ENCODE measurements at places on chromosomes 16 and 17.

DNA sequence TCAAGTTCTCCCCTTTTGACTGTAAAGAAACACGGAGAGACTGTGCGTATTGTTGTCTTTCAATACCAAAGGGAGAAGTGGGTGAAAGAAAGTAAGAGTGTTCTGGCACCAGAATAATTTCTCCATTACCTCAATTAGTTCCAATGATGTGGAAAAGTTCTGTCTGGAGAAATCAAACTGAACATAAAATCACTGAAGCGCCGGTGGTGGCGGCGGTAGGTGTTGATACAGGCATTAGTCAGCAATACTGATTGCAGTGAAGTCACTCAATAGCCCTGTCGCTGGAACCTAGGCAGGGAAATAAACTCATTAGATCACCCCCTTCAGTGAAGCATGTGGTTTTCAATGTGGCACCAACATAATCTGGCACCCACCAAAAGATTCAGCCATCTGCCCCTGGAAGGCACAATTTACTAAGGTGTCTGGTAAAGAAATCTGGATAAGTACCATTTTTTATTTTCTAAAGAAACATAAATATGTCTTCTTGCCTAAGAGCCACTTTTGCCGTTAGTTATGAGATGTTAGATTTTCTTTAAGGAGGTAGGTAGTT is 274.2 kb upstream of the SOX9 start:
- no peak for DNase-seq

DNA sequence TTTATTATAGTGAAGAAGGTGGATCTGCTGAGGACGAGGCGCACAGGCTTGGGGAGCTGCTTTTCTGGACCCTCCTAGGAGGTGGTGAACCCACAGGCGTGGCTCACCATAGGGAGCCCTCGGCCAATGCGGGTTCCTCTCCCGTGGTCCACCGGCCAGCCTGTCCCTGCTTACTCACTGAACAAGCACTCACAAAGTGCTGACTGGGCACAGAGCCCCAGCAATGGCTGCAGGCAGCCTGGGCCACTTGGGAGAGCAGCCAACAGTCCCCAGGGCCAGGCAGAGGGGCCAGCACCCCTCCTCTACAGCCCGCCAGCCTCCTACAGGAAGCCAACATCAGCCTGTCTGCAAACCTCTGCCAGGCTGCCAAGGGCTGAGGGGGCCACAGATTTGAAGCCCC is 19.1 kb upstream of the NCBP3 start:
- no peak for DNase-seq

- no peak for DNase-seq
These were observed 72.9 kb downstream of the MRM1 start for GRCh38 chr17:36674278-36674650.

- DNase-seq: no peak
These were observed 847.7 kb upstream of the RBFOX1 start for GRCh38 chr16:6484935-6485334.

DNA sequence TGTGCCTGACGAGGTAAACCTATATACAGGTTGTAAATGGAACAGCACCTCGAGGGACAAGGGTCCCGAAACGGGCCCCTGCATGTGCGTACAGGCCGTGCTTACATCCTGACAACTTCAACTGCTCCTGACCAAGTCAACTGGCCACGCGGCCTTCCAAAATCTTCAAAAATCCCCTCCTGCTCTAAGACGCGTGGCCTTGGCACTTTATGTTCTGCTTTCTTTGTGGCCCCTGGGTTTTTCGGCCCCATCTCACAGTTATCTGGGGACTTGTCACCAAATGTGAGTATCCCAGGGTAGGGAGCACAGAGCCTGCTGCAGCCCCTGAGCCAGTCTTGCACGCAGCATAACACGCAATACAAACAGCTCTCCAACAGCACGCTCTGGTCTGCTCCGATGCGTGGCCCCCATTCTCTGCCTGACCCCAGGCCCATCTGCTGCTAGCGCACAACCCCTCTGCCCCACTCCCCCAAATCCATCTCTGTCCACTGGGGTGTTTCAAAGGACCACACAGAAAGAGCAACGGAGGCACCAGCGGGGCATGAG is 659 bp downstream of the RPH3AL start:
- DNase-seq: no peak

GRCh38 chr17:7882068-7882467 is 6.5 kb upstream of the CHD3 start:
- DNase-seq: peak; percentile 89

DNA sequence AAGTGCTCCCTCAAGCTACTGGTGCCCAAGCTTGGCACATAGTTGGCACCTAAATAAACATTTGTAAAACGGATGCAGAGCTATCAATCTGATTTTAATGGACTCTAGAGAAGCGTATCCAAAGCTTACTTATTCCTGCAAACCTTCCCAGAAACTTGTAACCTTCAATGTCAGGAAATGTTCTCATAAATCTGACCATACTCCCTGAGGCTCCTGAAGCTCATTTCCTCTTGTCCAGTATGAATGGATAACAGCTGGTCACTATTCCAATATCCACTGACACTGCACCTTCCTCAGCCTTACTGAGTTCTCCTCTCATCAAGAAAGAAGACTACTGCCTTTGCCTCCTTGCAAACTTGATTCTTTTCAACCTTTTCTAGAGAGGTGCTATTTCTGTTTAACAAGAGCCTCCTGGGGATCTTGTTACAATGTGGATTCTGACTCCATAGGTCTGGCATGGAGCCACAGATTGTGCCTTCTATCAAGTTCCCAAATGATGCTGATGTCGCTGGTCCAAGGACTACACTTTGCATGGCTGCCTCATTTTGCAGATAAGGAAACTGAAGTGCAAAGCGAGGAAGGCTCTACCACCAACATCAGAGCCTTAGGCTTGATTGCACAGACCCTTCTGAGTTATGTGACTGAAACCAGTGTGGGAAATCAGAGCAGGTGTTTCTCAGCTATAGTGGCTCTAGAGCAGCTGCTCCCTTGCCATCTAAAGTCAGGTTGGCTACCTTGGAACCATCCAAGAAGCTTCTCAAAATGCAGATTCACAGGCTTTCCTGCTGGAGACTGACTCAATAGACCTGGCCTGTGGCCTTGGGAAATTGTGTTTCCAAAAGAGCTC is 377.8 kb downstream of the SOX9 start:
- DNase-seq: no peak

- no peak for DNase-seq
These were observed 1570.0 kb upstream of the GOT2 start for GRCh38 chr16:60304066-60304465.

- DNase-seq: no peak
These were observed 10.6 kb downstream of the TSC2 start for GRCh38 chr16:2058420-2058819.

DNA sequence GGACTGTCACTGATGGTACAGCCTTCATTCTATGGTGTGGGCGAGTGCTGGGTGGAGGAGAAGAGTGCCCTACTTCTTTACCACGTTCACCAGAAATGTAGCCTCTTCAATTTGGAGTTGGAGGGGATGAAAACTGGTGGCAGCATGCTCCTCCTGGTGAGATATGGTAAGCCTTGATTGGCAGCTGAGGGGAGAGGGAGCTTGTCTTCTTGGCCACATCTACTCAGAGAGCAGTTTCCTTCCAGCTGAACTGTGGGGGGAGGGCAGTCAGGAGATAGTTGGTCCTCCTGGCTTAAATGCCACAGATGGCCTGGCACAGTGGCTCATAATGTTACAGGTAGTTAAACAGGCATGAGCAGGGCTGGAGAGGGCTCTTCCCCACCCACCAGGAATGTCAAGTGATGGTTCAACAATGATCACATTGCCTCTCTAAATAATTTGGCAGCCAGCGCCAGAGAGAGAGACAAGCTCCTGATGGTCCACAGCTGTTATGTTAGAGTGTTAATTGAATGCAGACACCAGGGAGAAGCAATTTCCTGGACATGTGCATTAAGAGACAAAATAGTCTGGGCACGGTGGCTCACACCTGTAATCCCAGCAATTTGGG is 9.0 kb upstream of the MAPK3 start:
- DNase-seq: no peak

- DNase-seq: no peak
These were observed 3.1 kb upstream of the MC1R start for GRCh38 chr16:89915303-89916232.

DNA sequence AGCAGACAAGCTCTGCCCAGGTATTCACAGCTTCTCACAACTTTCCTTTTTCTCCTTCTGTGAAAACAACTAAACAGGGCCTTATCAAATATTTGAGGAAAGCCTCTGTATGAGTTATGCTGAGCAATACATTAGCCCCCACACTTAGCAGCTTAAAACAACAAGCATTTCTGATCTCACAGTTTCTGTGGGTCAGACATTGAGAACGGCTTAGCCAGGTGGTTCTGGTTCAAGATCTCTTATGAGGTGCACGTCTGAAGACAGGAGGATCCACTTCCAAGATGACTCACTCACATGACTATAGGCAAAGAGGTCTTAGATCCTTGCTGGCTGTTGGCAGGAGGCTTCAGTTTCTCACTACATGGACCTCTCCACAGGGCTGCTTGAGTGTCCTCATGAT is 181.4 kb upstream of the WSCD1 start:
- no peak for DNase-seq

DNA sequence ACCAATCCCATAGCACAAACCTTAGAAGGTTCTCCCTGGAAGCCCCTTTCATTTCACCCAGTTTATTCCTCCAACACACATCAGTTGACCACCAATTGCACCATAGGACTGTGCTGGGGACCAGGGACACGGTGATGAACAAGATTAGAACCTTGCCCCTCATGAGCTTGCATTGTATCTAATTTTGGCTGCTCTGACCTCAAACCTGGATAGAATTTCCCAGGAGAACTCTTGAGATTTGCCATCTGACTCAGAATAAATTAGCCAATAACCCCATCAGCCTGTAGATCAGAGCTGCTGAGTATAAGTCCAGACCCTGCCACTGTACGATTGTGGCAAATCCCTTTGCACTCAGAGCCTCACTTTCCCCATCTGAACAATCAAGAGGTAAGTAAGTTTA is 52.1 kb downstream of the CDH11 start:
- no peak for DNase-seq

GRCh38 chr17:76266244-76266938 is 1.2 kb downstream of the UBALD2 start:
- DNase-seq: no peak

DNA sequence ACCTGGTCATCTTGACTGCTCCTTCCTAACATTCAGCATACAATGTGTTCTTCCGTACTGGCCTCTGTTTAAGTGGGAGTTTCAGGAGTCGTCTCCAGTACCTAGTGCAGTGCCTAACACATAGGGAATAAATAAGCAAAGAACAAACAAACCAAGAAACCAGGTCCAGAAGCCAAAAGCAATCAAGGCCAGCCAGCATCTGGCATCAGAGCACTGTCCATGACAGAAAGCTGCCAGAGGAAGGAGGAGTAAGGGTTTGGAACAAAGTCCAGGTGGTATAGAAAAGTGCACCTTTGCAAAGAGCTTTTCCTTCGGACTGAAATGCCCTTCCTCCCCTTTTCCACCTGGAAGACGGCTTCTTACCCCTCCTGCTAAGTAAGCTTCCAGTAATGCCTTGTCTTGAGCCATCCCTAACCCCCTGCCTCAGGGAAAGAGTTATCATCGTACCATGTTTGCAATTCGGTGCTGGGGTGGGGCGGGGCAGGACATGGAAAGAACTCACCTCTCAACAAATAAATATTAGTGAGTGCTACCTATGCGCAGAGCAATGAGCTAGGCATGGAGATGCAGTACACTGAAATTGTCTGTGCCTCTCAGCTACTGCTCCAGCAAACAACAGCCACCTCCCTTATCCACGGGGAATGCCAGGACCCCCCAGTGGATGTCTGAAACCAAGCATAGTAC is 47.6 kb downstream of the C17orf67 start:
- DNase-seq: no peak

- no peak for DNase-seq
These were observed 6.9 kb downstream of the HOXB4 start for GRCh38 chr17:48571024-48571818.

DNA sequence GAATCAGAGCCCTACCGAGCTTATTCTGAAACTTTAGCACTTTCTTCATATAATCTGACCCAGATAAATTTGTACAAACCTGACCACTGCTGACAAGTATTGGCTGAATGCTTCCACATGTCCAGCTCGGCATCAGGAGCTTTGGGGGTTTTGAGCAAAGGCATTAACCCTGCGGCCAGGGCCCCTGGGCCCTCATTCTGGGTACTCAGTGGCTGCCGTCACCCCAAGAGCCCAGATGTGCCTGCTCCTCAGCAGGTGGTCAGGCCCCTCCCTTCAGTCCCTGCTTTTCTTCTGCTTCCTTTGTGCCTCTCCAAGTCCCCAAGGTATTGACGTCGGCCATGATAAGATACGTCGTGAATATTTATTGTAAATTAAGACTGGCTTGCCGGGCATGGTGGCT is 47.3 kb upstream of the CHMP6 start:
- DNase-seq: no peak

DNA sequence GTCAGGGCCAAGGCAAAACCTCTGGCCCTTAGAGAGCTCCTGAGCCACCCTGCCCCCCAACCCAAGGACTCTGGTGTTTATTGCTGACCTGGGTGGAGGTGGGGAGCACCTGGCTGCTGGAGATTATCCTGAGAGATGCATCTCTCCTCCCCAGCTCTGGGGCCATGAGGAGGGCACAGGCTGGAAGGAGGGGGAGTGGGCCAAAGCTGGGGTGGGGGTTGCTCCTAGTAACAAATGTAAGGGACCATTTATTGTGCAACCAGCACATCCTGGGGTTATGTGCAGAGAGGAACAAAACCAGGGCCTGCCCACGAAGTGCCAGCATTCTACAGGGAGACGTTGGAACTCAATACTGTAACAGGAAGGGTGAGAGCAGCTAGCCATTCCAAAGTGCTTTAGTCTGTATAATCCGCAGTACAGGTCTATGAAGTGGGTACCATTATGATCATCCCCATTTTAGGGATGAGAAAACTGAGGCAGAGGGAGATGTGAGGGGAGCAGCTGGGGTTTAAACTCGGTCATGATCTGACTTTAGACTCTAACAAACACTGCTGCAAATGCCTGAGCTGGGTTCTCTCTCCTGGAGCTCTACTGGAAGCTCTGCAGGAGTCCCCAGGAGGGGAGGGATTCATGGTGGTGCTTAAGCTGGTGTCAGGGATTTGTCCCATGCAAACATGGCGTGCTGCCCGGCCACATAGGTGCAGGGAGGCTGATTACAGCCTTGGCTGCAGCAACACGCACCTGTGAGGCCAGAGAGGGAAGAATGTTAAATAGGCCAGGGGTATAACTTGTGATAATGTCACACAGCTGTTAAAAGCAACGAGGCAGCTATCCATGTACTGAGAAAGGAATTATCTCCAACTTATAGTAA is 1.4 kb upstream of the RHBDF2 start:
- no peak for DNase-seq

DNA sequence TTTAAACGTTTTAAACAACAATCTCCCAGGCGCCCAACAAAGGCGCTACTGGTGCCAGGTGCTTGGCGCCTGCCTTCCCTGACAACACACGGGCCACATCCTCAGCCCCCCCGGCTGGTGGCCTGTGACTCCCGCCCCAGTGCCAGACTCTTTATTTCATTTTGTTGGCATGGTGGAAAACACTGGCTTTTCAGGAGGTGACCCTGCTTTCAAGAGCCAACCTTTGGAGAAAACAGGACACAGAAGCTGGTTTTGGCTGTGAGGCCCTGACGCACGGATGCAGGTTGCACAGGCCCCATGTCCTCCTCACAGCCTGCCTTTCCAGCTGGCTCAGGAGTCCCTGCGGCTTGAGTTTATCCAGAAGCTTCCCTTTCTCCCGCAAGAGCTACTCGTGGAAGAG is 100.0 kb downstream of the METRNL start:
- DNase-seq: no peak
